Caco-2 (cell line): ENCODE measurements at places on chromosomes 1 and 21. TPM values are rescaled to one million over a fixed set of nuclear protein-coding genes. Genes with fewer than 3 reads are reported as not detected.

GRCh38 chr1:24134376-24134775 lies 8.6 kb downstream of the IL22RA1 start:
- no peak overlapping the region for H3K4me3 ChIP-seq
- DNase-seq: no peak
- no peak overlapping the region for H3K27ac ChIP-seq
- no peaks in the 10 kb centered on the region for H3K27me3 ChIP-seq

The ESRRG gene
- 6.6 and 8.6 TPM in 2 replicates for total RNA-seq

GRCh38 chr1:7471836-7472235 lies 299.3 kb upstream of the VAMP3 start:
- H3K36me3 ChIP-seq: no peaks in the 10 kb centered on the region
- no peaks in the 10 kb centered on the region for H3K27me3 ChIP-seq
- H3K27ac ChIP-seq: no peak overlapping the region
- H3K4me3 ChIP-seq: no peak overlapping the region
- H3K4me1 ChIP-seq: no peaks in the 10 kb centered on the region
- DNase-seq: no peak

The MAST2 gene
- total RNA-seq: 43.3 and 49.6 TPM in 2 replicates

DNA sequence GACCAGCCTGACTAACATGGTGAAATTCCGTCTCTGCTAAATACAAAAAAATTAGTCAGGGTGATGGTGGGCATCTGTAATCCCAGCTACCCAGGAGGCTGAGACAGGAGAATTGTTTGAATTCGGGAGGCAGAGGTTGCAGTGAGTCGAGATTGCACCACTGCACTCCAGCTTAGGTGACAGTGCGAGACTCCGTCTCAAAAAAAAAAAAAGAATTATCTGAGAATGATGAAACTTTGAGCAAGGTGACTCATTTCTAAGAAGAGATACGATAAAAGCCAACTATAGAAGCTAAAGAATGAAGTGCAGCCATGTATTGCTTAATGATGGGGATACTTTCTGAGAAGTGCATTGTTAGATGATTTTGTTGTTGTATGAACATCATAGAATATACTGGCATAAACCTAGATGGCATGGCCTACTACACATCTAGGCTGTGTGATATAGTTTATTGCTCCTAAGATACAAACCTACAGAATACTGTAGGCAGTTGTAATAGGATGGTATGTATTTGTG lies 64.7 kb downstream of the SNRPE start:
- DNase-seq: no peak
- no peak overlapping the region for H3K4me3 ChIP-seq
- no peaks in the 10 kb centered on the region for H3K4me1 ChIP-seq
- no peak overlapping the region for H3K27ac ChIP-seq
- H3K36me3 ChIP-seq: no peaks in the 10 kb centered on the region

The C1orf94 gene
- total RNA-seq: not detected in 2 replicates

GRCh38 chr1:118918230-118918939 lies 69.8 kb downstream of the TBX15 start:
- no peak for DNase-seq
- no peak overlapping the region for H3K4me3 ChIP-seq

The MYBPH gene
- 19.7 and 25.9 TPM in 2 replicates for total RNA-seq

GRCh38 chr1:81213279-81213678 lies 587.5 kb upstream of the ADGRL2 start:
- H3K4me1 ChIP-seq: no peaks in the 10 kb centered on the region
- DNase-seq: no peak
- H3K27ac ChIP-seq: no peak overlapping the region
- no peak overlapping the region for H3K4me3 ChIP-seq

DNA sequence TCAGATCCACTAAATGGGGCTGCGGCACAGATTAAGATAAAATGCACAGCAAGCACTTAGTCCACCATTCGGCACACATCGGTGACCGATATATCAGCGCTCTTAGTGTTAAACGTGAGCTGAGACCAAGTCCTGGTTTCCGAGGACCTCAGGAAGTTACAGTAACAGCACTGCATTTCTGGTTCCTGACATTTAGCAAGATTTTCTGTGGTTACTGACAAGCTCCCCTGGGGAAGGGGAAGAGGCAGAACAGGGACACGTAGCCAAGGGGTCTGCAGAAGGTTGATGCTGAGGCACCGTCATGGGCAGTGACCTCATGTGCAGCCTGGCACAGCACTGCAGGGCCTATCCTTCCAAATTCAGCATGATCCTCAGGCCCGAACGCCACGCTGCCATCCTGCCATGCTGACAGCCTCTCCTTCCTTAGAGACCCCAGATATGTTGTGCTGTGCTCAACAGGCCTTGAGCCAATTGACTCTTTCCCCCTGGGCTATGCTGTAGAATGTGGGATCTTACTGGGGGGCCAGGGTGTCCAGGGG lies 13.4 kb upstream of the PEF1 start:
- no peaks in the 10 kb centered on the region for H3K27me3 ChIP-seq
- H3K4me1 ChIP-seq: no peaks in the 10 kb centered on the region
- H3K4me3 ChIP-seq: no peak overlapping the region
- no peak overlapping the region for H3K27ac ChIP-seq
- DNase-seq: no peak
- H3K36me3 ChIP-seq: no peaks in the 10 kb centered on the region

GRCh38 chr1:224784265-224785039 lies 145.0 kb upstream of the DNAH14 start:
- no peaks in the 10 kb centered on the region for H3K27me3 ChIP-seq
- DNase-seq: no peak
- H3K4me1 ChIP-seq: no peaks in the 10 kb centered on the region

DNA sequence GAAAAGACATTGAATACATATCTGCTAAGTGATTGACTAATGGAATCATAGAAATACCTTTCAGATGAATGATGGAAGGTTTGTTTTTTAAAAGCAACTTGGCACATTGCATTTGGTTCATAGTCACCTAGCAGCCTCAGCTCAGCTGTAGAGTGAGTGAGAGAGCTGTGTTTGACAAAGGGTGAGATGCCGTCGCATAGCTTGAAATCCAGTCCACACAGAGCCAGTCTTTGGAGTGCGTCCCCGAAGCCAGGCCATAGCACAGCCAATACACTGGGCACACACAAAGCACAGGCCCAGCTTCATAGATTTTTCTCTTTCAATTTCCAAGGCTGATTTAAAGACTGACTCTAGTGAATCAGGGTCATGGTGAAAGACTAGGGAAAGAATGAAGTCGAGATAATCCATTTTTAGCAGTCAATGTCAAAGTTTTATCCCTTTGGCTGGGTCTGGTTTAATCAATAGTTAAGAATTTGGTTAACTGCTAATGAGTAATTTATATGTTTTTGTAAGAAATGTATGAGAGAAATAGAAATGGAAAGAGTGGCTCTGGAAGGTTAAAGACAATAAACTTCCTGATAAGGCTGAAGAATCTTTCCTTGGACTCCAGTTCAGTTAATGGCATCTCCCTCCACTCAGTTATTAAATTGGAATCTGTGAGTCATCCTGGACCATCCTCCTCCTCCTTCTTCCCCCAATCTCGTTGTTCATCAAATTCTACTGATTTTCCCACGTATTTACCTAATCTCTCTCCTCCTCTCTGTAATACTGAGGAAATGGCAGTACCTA lies 101.2 kb upstream of the IRF2BP2 start:
- H3K36me3 ChIP-seq: no peaks in the 10 kb centered on the region
- H3K27ac ChIP-seq: peak overlapping the region; percentile 50
- H3K4me1 ChIP-seq: peaks cover 68% of the 10 kb centered on the region

GRCh38 chr1:233859446-233859845 lies 45.0 kb upstream of the SLC35F3 start:
- H3K36me3 ChIP-seq: no peaks in the 10 kb centered on the region
- H3K27ac ChIP-seq: no peak overlapping the region
- H3K27me3 ChIP-seq: no peaks in the 10 kb centered on the region
- H3K4me3 ChIP-seq: no peak overlapping the region

GRCh38 chr1:91520942-91521507 lies 20.4 kb downstream of the CDC7 start:
- no peak overlapping the region for H3K4me3 ChIP-seq
- no peaks in the 10 kb centered on the region for H3K4me1 ChIP-seq
- H3K27me3 ChIP-seq: no peaks in the 10 kb centered on the region
- H3K27ac ChIP-seq: no peak overlapping the region
- DNase-seq: no peak

DNA sequence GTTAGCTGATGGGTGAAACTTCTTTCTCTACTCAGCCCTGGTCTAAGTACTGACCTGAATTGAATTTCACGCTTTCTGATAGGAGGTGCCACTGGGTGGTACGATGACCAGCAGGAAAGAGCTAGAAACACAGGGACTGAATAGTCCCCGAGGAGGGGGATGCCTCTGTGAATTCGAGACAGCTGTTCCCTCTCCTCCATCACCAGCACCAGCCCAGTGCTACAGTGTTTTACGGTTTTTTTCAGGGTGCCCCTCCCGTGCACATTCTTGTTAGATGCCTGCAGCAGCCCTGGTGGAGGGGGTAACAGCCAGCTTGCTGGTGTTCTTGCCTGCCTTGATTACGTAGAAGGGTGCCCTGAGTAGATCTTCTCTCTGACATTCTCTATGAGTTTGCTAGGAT lies 7.1 kb downstream of the HUNK start:
- no peaks in the 10 kb centered on the region for H3K27me3 ChIP-seq
- H3K27ac ChIP-seq: no peak overlapping the region
- no peaks in the 10 kb centered on the region for H3K36me3 ChIP-seq
- no peak overlapping the region for H3K4me3 ChIP-seq
- no peak for DNase-seq

GRCh38 chr21:29155118-29155932 lies 24.9 kb downstream of the MAP3K7CL start:
- no peaks in the 10 kb centered on the region for H3K4me1 ChIP-seq
- no peak overlapping the region for H3K27ac ChIP-seq
- no peak for DNase-seq
- H3K36me3 ChIP-seq: no peaks in the 10 kb centered on the region; the same call in 1 of the 2 replicates
- H3K4me3 ChIP-seq: no peak overlapping the region

DNA sequence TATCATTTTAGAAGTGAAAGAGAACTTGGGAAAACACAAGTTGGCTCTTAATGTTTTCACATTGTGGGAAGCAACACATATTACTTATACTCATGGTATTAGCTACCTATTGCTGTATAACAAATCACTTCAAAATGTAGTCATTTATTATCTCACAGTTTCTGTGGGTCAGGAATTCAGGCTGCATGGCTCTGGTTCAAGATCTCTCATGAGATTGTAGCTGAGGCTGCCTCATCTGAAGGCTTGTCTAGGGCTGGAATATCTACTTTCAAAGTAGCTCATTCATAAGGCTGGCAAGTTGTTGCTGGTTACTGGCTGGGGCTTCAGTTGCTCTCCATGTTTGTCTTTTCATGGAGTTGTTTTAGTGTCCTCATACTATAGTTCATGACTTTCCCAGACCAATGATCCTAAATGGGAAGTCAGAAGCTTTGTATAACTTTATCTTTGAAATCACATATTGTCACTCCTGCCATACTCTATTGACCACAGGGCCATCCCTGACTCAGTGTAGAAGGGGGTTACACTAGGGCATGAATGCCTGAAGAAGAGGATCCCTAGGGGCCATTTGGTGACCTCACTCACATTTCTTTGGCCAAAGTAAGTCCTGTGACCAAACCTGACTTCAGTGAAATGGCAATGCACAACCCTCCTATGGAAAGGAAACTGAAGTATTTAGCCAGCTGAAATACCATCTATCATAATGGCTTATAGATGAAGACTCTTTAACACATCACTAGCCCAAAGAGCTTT lies 37.9 kb upstream of the POU2F1 start:
- no peaks in the 10 kb centered on the region for H3K36me3 ChIP-seq
- no peak for DNase-seq
- H3K27me3 ChIP-seq: no peaks in the 10 kb centered on the region
- no peak overlapping the region for H3K4me3 ChIP-seq
- no peaks in the 10 kb centered on the region for H3K4me1 ChIP-seq

- no peak overlapping the region for H3K4me3 ChIP-seq
- H3K27ac ChIP-seq: peak overlapping the region; percentile 65
- H3K36me3 ChIP-seq: no peaks in the 10 kb centered on the region; the same call in 1 of the 2 replicates
Observed at GRCh38 chr1:200411406-200412257, 1.8 kb upstream of the ZNF281 start.

DNA sequence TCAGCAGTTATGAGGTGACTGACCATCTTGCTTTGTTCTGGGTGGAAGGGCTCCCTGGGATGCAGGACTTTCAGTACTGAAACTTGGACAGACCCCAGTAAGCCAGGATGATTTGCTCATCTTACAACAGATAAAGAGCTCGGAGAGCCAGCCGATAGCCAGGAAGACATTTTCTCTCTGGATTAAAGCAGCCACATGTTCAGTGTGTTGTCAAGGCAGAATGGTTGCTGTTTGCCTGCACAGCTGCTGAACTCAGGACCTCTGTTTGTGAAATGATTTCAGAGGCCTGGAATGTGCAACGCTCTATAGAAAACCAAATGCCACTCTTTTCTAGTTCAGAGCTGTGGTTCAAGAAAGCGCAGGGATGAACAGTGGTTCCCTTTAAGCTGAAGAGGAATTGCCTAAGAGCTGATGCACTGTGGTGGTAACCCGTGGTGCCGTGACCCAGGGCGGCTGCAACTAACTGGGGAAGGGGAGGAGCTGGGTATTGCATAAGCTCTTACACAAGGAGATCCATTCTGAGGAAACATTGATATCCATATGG lies 40.7 kb downstream of the CASQ2 start:
- no peak for DNase-seq
- no peaks in the 10 kb centered on the region for H3K27me3 ChIP-seq
- no peaks in the 10 kb centered on the region for H3K36me3 ChIP-seq
- H3K4me3 ChIP-seq: no peak overlapping the region

DNA sequence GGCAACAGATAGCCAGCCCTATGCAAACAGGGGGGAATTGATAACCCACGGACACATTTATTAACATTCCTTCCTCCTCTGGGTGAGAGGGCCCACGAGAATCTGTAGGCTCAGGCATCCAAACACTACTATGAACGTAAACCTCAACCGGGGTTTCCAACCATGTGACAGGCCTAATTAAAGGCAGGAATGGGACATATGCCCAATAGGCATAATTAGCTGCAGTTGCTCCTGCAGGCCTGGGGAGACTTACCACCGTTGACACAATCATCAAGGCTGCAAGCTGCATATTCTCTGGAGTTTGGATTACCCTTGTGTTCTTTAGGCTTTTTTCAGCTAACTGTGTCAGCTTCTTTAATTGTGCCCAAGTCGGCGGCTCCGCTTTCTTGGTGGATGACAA lies 22.2 kb upstream of the GBP1 start:
- peaks cover 6% of the 10 kb centered on the region; the same call in 1 of the 2 replicates for H3K4me1 ChIP-seq
- no peaks in the 10 kb centered on the region for H3K36me3 ChIP-seq
- no peak overlapping the region for H3K4me3 ChIP-seq
- no peaks in the 10 kb centered on the region for H3K27me3 ChIP-seq
- H3K27ac ChIP-seq: no peak overlapping the region

- no peak overlapping the region for H3K4me3 ChIP-seq
- H3K27me3 ChIP-seq: no peaks in the 10 kb centered on the region
- no peaks in the 10 kb centered on the region for H3K4me1 ChIP-seq
- DNase-seq: no peak
Observed at GRCh38 chr21:14573244-14573643, 27.1 kb upstream of the SAMSN1 start.

GRCh38 chr1:48939042-48939441 lies 162.4 kb upstream of the BEND5 start:
- DNase-seq: no peak
- H3K36me3 ChIP-seq: no peaks in the 10 kb centered on the region
- H3K27ac ChIP-seq: no peak overlapping the region
- H3K4me3 ChIP-seq: no peak overlapping the region
